ENCODE measurements at places on chromosomes 1 and 21. TPM values are rescaled to one million over a fixed set of nuclear protein-coding genes. Genes with fewer than 3 reads are reported as not detected.

- no peaks in the 10 kb centered on the region for H3K27me3 ChIP-seq
- no peak overlapping the region for H3K27ac ChIP-seq
- H3K4me1 ChIP-seq = no peaks in the 10 kb centered on the region
- no peak overlapping the region for H3K4me3 ChIP-seq
Observed at GRCh38 chr1:112079446-112079845, 90.0 kb upstream of the KCND3 start.

- no peaks in the 10 kb centered on the region for H3K36me3 ChIP-seq
- H3K4me1 ChIP-seq = no peaks in the 10 kb centered on the region
- H3K27me3 ChIP-seq = no peaks in the 10 kb centered on the region
- H3K27ac ChIP-seq = no peak overlapping the region
- DNase-seq = peak; percentile 1
- H3K4me3 ChIP-seq = no peak overlapping the region
Observed at GRCh38 chr1:109762039-109762585, 1.6 kb downstream of the EPS8L3 start.

- no peaks in the 10 kb centered on the region for H3K36me3 ChIP-seq
- H3K27me3 ChIP-seq = no peaks in the 10 kb centered on the region
- no peak for DNase-seq
- H3K4me1 ChIP-seq = no peaks in the 10 kb centered on the region
Observed at GRCh38 chr1:158646465-158646864, 40.0 kb downstream of the SPTA1 start.

AVPR1B gene
- not detected for total RNA-seq

NTMT2 gene
- total RNA-seq = not detected

CENPL gene
- total RNA-seq = 5.0 TPM

KDF1 gene
- not detected for total RNA-seq

ATP1A4 gene
- total RNA-seq = 0.47 TPM
